B cell (primary cell): ENCODE measurements at places on chromosomes 6 and 20.
A peak's percentile ranks its signal among the peaks of the same experiment; 100 is the strongest.

DNA sequence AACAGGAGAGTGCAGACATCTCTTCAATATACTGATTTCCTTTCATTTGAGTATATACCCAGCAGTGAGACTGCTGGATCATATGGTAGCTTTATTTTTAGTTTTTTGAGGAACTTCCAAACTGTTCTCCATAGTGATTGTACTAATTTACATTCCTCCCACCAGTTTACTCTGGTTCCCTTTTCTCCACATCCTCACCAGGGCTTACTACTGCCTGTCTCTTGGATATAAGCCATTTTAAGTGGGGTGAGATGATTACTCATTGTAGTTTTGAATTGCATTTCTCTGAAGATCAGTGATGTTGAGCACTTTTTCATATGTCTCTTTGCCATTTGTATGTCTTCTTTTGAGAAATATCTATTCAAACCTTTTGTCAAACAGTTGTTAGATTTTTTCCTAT is 64.9 kb upstream of the HMGCLL1 start:
- H3K36me3 ChIP-seq = no peaks in the 10 kb centered on the region
- no peaks in the 10 kb centered on the region for H3K27me3 ChIP-seq
- H3K4me1 ChIP-seq = no peaks in the 10 kb centered on the region
- no peak overlapping the region for H3K4me3 ChIP-seq

DNA sequence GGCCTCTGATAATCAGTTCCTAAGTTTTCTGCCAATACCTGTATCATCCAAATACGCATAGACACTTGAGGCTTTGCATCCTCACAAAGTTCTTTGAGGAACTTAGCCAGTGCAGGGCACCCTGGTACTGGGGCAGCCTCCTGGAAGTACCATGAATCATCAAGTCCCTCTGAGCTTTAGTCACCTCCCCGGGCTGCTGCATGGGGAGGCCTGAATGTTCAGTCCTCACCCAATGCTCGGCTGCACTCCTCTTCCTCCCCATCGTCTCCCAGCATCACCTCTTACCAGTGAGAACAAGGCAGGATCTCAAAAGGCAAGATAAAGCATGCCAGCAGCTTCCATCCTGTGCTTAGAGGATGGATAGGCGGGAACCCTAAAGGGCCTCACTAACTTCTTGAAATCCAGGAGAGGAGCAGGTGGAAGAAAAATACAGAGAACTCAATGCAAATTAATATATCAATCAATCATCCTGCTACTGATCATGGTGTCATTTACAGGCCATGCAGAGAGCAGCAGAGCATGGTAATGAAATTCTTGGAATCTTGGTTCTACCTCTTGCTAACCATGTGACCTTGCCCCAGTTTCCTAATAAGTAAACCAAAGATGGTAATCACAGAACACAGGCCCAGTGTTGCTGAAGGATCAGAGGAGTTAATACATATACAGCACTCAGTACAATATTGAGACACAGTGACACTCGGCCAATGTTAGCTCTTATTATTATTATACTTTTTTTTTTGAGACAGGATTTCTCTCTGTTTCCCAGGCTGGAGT is 4.7 kb upstream of the CCN6 start:
- no peaks in the 10 kb centered on the region for H3K4me1 ChIP-seq
- H3K27ac ChIP-seq = no peak overlapping the region
- H3K36me3 ChIP-seq = no peaks in the 10 kb centered on the region
- H3K27me3 ChIP-seq = no peaks in the 10 kb centered on the region
- H3K4me3 ChIP-seq = no peak overlapping the region

- H3K36me3 ChIP-seq = no peaks in the 10 kb centered on the region
- no peaks in the 10 kb centered on the region for H3K4me1 ChIP-seq
- H3K27ac ChIP-seq = no peak overlapping the region
- no peak overlapping the region for H3K4me3 ChIP-seq
- DNase-seq = no peak
- no peaks in the 10 kb centered on the region for H3K27me3 ChIP-seq
Observed at GRCh38 chr6:43856005-43856765, 86.2 kb downstream of the VEGFA start.

GRCh38 chr20:13784893-13785715 is at the start of the genes ESF1 and NDUFAF5:
Gene ESF1 (minus strand): TSS chr20:13784919. CDS start chr20:13783140, 1,779 bp downstream.
Gene NDUFAF5 (plus strand): TSS chr20:13785028. CDS start chr20:13785069, 41 bp downstream.
- H3K36me3 ChIP-seq = peaks cover 31% of the 10 kb centered on the region
- peak within 1 kb of the TSS; percentile 91 for H3K27ac ChIP-seq
- H3K27me3 ChIP-seq = no peaks in the 10 kb centered on the region
- H3K4me1 ChIP-seq = peaks cover 23% of the 10 kb centered on the region
- DNase-seq = peak; percentile 95
- H3K4me3 ChIP-seq = peak within 1 kb of the TSS; percentile 84

DNA sequence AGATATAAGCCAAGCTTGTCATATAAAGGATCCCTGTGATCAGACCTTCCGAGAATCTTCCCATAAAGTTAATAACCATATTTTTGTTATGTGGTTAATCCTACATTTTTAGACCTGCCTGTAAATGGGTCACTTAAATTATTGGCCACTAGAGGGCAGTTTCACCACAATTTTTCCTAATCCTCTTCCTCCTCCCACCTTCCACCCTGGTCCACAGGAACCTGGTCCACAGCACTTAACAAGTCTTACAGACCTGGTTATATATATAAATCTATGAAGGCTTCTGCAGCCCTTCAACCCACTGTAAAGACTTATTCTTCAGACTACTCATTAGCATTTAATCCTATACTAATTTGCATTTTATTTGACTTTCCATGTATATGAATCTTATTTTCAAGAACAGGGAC is 28.3 kb downstream of the MRS2 start:
- H3K4me1 ChIP-seq = no peaks in the 10 kb centered on the region
- H3K27ac ChIP-seq = no peak overlapping the region
- peaks cover 3% of the 10 kb centered on the region for H3K36me3 ChIP-seq
- peak; percentile 65 for DNase-seq

DNA sequence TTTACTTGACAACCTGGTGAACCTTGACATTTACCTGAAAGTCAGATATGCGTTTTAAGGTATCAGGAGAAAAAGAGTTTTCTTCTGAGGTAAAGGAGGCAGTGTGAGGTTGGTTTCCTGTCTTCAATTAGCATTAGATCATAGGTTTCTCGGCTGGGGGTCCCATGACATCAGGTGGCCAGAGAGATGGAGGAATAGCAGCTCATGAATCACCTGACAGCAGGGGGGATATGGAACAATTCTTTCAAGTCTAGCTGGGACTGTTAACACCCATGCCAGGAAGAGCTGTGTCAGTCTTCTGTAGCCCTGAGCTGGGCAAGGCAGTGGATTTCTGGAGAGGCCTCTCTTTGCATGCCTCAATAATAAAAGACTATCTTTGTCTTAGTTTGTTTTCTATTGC is 108.0 kb upstream of the TMEM170B start:
- no peaks in the 10 kb centered on the region for H3K27me3 ChIP-seq
- H3K4me1 ChIP-seq = peaks cover 32% of the 10 kb centered on the region
- no peak overlapping the region for H3K4me3 ChIP-seq
- no peak for DNase-seq

- H3K4me1 ChIP-seq = no peaks in the 10 kb centered on the region
- peaks cover 5% of the 10 kb centered on the region for H3K27me3 ChIP-seq
- DNase-seq = no peak
- H3K36me3 ChIP-seq = no peaks in the 10 kb centered on the region
Observed at GRCh38 chr20:41892031-41892430, 273.9 kb upstream of the CHD6 start.

- H3K27ac ChIP-seq = no peak overlapping the region
- H3K27me3 ChIP-seq = no peaks in the 10 kb centered on the region
- DNase-seq = no peak
- no peaks in the 10 kb centered on the region for H3K4me1 ChIP-seq
Observed at GRCh38 chr6:169164986-169165385, 88.7 kb downstream of the THBS2 start.

- H3K36me3 ChIP-seq = no peaks in the 10 kb centered on the region
- H3K27ac ChIP-seq = no peak overlapping the region
- H3K27me3 ChIP-seq = no peaks in the 10 kb centered on the region
- H3K4me3 ChIP-seq = no peak overlapping the region
Observed at GRCh38 chr20:44215125-44215524, 4.6 kb upstream of the OSER1 start.

- no peaks in the 10 kb centered on the region for H3K27me3 ChIP-seq
- DNase-seq = no peak
- H3K4me3 ChIP-seq = no peak overlapping the region
- no peaks in the 10 kb centered on the region for H3K36me3 ChIP-seq
Observed at GRCh38 chr20:33076662-33077372, 2.6 kb upstream of the BPIFB4 start.

GRCh38 chr6:126475449-126475848 is 135.5 kb downstream of the CENPW start:
- H3K27ac ChIP-seq = no peak overlapping the region
- H3K27me3 ChIP-seq = no peaks in the 10 kb centered on the region
- H3K36me3 ChIP-seq = no peaks in the 10 kb centered on the region
- no peaks in the 10 kb centered on the region for H3K4me1 ChIP-seq
- H3K4me3 ChIP-seq = no peak overlapping the region

DNA sequence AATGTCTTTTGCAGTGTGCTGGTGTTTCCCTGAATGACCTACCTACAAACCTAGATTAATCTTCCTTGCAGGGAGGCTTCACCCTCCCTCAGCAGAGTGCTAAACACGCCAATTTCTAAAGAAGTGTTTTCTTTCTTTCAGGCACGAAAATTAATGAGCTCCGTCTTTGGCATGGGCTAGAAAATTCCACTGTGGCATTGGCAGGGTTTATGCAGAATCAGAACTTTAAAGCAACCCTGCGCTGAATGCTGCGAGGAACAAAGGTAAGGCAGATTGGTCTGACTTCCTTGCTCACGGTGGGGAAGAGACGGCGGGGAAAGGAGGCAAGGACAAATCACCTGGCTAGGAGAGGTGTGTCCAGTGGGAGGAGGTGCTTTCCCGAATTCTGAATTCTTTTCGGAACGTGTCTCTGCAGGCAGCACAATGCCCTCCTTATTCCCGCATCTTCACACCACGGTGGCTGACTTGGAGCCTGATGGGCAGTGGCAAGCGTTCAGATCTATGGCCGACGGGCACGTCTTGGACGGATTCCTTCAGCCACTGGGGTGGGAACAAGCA is 6.2 kb upstream of the BANF2 start:
- H3K27me3 ChIP-seq = peaks cover 10% of the 10 kb centered on the region
- no peak overlapping the region for H3K27ac ChIP-seq
- no peak overlapping the region for H3K4me3 ChIP-seq
- H3K4me1 ChIP-seq = no peaks in the 10 kb centered on the region
- H3K36me3 ChIP-seq = no peaks in the 10 kb centered on the region
- no peak for DNase-seq

DNA sequence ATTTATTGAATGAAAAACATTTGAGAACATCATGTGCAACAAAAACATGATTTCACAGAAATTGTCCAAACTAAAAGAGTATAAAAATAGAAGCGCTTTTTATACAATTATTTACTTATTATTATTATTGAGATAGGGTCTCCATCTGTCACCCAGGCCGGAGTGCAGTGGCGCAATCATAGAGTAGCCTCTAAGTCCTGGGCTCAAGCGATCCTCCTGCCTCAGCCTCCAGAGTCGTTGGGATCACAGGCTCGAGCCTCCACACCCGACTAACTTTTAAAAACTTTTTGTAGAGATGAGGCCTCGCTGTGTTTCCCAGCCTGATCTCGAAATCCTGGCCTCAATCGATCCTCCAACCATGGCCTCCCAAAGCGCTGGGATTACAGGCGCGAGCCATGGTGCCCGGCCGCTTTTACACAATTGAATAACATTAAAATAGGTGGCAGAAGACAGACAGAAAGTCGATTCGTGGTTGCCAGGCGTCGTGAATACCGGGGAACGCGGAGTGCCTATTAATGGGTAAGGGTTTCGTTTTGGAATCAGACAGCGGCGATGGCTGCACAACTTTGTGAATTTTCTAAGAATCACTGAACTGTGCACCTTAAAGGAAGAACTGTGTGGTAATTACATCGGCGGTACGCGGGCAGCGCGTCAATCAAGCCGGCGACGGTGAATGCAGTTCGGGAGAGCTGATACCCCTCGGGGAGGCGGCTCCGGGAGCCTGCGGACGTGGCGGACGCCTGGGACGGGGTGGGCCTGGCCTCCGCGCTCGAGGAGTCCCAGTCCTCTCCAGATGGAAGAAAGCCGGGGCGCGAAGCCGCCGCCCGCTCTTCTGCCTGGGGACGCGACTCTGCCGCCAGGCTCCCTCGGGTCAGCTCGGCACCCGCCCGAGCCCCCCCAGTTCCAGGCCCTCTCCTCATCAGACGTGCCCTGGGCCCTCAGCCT is 807 bp downstream of the TBC1D20 start:
- H3K4me1 ChIP-seq = peaks cover 17% of the 10 kb centered on the region
- no peaks in the 10 kb centered on the region for H3K27me3 ChIP-seq
- peak overlapping the region; percentile 58 for H3K4me3 ChIP-seq

DNA sequence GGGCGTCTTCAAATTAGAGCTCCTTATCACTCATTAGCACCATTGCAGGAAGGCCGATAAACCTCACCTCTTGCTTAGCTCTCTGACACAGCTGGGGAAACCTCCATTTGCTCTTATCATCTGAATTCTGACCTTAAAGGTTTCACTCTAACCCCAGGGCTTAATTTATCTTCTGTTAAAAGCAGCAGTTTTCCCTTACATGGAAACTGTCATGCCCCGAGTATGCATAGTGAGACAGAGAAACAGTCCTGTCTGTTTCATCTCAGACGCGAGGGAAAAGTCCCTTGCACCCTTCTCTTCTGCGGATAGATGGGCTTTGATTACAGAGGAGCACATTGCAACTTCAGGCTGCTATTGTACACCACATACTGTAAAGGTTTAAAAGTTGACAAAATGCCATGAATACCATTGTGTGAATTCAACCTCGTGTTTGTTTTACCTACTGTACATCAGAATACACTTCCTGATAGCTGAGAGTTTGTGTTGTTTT is 191.5 kb upstream of the BMP2 start:
- H3K4me1 ChIP-seq = no peaks in the 10 kb centered on the region
- H3K27me3 ChIP-seq = no peaks in the 10 kb centered on the region
- no peak overlapping the region for H3K4me3 ChIP-seq
- DNase-seq = no peak

- peaks cover 3% of the 10 kb centered on the region for H3K27me3 ChIP-seq
- H3K36me3 ChIP-seq = no peaks in the 10 kb centered on the region
- DNase-seq = no peak
- no peak overlapping the region for H3K4me3 ChIP-seq
- H3K27ac ChIP-seq = no peak overlapping the region
Observed at GRCh38 chr6:43078691-43079090, 2.6 kb downstream of the PTK7 start.

DNA sequence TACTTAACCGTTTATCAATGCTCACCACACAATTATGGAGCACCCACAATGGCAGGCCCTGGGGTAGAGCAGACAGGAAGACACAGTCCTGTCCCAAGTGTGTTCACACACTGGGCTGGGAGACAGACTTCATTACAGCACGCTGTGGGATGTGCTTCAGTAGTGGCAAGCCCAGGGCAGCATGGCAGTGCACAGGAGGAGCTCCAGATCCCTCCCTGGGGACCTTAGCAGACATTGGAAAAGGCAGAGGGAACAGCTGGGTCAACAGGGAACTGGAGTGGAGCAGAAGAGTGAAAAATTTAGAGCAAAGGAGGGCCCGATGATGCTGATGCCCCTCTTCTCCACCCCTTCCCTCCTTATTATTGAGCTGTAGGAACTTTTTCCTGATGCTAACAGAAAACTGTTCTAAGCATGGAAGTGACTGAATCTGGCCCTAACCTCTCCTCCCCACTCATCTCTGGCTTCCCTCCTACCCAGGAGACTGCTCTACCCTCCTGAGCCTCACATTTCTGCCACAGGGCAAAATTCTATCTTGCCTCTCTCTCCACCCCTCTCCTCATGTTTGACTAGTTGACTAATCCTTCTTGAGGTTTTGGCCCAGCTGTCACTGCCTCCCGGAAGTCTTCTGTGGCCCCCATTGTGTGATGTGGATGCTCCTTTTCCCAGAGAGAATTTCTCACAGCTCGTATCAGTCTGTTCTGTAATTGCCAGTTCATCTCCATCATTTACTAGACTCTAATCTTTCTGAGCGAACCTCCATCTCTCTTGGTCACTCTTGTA is 41.3 kb upstream of the NOP56 start:
- no peak overlapping the region for H3K27ac ChIP-seq
- no peaks in the 10 kb centered on the region for H3K27me3 ChIP-seq
